Activated T-cell treated with anti-CD3 and anti-CD28 coated beads, Interleukin-2, amount 50 U/mL, for 72 hours (primary cell): ENCODE measurements at places on chromosomes 5 and 9.

- DNase-seq: peak; percentile 20
These were observed 108.6 kb upstream of the RAD23B start for GRCh38 chr9:107174441-107174840.

DNA sequence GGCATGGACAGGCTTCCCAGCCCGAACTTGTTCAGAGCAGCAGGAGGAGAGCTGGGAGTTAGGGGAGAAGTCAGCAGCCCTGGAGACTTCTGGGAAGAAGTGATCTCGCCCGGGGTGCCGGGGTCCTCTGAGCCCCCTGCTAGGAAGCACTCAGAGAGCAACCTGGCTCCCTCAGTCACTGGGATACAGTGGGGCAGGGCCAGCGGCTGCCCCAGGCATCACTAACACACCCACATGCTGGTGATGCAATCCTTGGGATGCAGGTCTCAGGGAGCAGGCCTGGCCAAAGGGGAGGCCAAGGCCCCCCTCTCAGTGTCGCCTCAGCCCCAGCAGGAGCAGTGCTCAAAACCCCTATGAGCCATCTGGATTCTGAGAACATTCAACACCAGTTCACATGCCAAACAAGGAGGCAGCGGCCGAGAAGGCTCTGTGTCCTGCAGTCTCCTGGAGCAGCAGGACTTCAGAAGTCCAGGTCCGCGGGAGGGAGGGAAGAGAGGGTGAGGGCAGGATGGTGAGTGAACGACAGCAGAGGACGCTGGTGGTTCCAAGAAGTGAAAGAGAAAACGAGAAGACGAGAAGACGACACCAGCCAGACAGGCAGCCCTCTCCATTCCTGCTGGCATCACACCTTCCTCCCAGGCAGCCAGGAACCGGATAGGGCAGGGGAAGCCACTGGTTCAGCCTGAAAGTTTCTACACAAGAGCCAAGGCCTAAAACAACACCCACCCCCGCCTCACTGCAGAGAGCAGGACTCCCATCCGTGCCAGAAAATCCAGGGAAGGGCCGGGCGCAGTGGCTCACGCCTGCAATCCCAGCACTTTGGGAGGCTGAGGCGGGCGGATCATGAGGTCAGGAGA lies 2.3 kb downstream of the PNPLA7 start:
- no peak for DNase-seq

GRCh38 chr5:148542812-148543211 lies 111.5 kb downstream of the HTR4 start:
- no peak for DNase-seq

DNA sequence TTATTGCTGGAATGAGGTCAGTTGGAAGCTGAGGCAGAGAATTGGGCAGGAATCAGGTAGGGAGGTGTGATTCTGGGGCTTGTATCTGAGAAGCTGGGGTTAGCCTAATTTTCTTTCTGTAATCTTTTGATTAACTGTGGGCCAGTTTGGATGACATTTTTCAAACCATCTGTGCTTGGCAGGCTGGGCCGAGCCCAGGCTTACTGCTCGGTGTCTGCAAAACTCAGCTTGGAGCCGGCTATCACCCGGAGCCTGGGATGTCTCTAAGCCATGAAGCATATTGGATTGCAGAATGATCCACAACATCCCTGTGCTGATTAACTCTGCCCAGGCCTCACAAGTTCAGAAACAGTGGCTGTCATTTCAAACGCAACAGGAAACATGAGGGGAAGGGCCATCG lies 26.5 kb downstream of the KCNMB1 start:
- no peak for DNase-seq

DNA sequence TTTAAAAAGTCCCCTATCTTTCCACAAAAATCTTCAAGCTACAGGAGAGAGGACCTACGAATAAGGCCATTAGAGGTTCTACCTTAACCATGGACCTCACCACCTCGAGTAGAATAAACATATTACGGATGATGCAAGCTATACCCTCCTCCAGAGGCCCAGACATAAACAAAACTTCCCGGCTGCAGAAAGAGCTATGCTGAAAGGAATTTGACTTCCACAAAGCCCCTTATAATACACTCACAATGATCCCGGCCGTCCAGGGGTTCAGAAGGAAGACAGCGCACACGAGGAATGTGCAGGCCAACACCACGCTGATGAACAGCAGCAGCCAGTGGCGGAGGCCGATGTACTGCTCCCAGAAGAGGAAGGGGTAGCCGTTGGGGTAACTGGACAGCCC lies 59.0 kb downstream of the PTCH1 start:
- no peak for DNase-seq

DNA sequence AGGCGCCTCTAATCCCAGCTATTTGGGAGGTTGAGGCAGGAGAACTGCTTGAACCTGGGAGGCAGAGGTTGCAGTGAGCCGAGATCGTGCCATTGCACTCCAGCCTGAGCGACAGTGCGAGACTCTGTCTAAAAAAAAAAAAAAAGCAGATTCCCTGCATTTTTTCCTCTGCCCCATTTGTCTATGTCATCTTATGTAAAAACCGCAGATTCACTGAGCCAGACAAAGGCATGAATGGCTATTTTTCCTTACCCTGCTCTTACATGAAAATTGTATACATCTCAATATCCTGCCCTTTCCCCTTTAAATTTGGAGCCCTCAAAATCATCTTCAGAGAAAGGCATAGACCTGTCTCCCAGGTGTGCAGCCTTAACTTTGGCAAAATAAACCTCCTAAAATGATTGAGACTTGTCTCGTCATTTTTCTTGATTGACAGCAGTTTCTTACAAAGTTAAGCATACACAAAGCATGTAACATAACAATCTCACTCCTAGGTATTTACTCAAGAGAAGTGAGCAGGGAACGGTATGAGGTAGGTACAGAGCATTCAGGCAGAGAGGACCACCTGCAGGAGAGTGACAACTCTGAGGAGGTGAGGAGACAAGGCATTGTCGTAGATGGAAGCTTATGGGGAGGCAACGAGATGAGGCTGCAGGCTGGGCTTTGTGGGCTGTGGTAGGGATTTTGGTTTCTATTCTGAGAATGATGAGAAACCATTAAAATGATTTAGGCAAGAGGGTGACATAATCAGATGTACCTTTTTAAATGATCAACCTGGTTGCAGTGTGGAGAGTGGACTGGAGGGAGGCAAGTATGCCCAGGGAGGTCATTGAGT lies 65.7 kb upstream of the IL6ST start:
- DNase-seq: peak; percentile 51

DNA sequence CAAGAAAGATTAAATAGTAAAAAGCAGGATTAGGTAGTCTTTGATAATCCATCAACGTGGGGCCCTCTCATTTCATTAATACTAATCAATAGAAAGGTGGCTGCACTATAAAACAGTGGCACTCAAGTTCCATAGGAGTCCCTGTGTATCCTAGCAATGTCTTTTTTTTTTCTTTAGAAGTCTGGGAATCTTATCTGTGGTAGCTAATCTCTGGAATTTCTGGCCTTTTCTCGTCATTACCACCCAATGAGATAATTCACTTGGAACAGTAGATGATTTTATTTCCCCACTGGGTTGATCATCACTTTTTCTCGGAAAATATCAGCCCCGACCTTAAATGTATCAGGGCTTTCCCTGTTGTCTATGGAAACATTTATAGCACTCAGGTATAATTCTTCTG lies 86.8 kb upstream of the CDH6 start:
- DNase-seq: no peak

DNA sequence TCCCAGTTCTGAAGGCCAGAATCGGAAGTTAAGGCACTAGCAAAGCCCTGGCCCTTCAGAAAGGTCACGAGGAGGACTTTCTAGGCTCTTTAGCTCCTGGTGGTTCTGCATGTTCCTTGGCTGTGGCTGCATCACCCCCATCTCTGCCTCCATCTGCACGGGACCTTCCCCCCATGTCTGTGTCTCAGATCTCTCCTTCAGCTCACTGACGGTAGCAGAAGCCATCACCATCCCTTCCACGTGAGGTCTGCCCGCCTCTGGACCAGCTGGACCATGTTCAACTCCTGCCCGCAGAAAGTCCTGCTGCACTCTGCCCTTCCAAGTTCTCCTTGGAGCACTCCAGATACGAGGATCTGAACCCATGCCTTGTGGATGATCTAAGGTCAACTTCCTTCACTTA lies 242.9 kb upstream of the IRX1 start:
- DNase-seq: no peak

- no peak for DNase-seq
These were observed 108.1 kb upstream of the IL6ST start for GRCh38 chr5:56102889-56103288.

DNA sequence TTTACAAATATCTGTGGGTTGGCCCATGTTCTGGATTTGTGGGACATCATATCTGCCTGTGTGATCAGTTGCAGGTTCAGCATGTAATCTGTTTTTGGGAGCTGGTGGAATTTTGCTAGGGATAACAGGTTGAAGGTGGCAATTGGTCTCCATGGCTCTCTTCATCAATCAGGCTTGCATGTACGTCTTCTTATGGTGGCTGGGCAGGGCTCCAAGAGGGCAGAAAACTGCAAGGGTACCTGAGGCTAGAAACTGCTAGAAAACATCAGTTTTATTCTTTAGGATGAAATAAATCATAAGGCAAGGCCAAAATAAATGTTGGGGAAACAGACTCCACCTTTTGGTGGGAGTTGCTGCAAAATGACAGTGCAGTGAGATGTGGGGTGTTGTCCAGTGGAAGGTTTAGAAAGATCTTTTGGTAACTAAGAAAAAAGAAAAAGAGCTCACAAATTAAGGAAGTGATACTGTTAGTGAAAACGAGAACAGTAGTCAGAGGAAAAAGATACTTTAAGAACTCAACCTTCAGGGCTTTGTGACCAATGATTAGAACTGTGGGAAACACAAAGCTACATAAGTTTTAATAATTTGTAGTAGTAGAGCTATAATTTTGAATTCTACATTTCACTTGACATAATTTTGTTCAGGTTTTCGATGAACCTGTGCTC lies 300.7 kb upstream of the IZUMO3 start:
- DNase-seq: no peak

DNA sequence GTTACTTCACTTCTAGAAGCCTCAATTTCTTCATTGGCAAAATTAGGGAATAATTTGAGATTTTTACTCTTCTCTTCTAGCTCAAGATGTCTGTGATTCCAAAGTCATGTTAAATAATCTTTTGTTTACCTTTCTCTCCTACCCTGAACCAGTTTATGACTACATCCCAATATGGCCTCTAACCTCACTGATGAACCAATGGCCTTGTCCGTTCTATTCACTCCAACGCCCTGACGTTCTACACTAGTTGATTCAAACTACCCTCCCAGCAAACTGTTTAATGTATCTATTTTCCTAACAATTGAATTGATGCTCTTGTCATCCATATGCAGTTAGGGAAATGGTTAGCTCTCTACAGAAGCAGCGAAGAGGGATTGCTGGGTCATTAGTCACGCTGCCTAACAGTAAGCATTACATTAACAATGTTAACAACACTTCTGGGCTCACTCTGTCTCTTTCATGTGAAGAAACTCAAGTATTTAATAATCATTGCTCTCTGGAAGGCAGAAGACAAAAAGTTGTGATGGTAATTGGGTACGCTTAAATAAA lies 38.0 kb downstream of the RAPGEF1 start:
- no peak for DNase-seq

- DNase-seq: no peak
These were observed 78.1 kb upstream of the DIRAS2 start for GRCh38 chr9:90720621-90721265.

- no peak for DNase-seq
These were observed 27.1 kb downstream of the LCP2 start for GRCh38 chr5:170270293-170271069.

- no peak for DNase-seq
These were observed 130.3 kb upstream of the FAM120A start for GRCh38 chr9:93321220-93321610.

- no peak for DNase-seq
These were observed 6.0 kb downstream of the NRARP start for GRCh38 chr9:137295849-137296669.

DNA sequence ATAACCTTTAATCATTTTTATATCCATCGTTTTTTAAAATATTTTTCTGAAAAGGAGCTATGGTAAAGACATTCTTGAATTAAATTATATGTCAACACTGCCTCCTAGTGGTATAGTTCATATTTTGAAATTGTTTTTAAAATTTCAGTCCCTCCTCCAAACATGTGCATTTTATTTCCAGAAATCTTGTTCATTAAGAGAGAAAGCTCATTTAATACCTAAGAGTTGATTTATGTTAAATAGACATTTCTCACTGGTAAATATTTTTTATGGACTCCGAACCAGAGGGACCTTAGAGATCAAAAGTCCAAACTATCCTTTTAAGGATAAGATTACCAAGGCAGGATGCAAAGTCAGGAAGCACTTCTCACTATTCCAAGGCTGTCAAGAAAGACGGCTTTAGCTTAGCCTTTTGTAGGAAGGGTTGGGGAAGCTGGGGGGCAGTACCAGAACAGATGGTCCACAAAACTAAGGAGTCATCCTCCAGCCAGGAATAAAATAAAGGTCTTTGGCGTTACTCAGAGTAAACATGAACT lies 21.6 kb downstream of the BHMT start:
- DNase-seq: no peak

DNA sequence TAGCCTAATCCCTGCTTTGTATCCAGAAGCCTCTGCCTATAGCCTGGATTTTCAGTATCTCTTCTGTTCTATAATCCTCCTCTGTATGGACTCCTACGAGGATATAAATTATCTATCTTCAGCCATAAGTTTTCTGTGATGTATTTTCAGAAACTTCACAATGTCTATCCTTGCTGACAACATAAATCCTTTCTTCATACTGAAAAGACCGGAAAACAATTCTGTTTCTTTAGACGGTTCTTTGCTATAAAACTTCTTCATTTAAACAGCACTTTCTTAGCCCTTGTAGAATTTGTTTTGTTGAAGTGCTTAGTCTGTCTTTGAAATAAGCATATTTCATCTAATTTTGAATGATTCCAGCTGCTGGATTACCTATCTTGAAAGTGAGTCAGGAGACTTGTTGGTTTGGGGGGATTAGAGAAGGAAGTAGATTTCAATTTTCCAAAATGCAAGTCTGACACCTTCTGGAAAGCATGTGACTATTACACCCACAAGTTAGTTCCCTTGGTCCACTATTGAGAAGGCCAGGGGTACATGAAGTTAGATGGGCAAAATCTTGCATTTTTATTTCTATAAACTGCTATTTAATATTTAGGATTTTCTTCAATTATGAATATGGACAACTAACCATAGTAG lies 96.3 kb upstream of the RANBP3L start:
- no peak for DNase-seq

GRCh38 chr9:94825611-94825958 lies 99.1 kb downstream of the AOPEP start:
- no peak for DNase-seq

DNA sequence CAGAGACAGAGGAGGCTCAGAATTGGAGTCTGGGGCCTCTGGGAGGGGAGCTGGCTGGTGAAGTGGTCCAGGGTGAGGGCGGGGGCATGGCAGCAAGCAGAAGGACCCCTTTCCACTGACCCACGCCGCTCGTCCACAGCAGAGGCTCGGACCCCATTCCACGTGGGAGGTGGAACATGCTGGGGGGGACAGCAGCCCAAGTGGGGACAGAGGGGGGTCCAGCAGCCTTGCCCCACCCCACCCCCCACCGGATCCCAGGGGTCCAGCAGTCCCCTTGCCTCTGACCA lies 25.4 kb upstream of the NKD2 start:
- no peak for DNase-seq

- no peak for DNase-seq
These were observed 16.2 kb downstream of the ENHO start for GRCh38 chr9:34506623-34507022.

GRCh38 chr5:2549900-2550299 lies 201.6 kb downstream of the IRX2 start:
- no peak for DNase-seq
